H1 (cell line): ENCODE measurements at places on chromosomes 11 and 22. TPM values are rescaled to one million over a fixed set of nuclear protein-coding genes. Genes with fewer than 3 reads are reported as not detected.

- DNase-seq, result peak; percentile 89
Measured at GRCh38 chr11:59053387-59053786, 32.7 kb upstream of the GLYATL1B start.

DNA sequence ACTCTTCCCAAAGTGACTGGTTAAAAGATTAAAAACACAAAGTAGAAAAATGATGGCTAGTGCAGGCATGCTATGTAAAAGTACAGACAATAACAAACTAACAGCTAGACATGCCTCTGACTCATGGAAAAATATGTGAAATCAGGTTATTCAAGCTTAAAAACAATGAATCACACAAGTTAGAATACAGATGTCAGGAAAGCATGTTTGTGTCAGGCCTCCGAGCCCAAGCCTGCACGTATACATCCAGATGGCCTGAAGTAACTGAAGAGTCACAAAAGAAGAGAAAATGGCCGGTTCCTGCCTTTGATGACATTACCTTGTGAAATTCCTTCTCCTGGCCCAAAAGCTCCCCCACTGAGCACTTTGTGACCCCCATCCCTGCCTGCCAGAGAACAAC lies 110.1 kb downstream of the NOX4 start:
- no peak for DNase-seq

DNA sequence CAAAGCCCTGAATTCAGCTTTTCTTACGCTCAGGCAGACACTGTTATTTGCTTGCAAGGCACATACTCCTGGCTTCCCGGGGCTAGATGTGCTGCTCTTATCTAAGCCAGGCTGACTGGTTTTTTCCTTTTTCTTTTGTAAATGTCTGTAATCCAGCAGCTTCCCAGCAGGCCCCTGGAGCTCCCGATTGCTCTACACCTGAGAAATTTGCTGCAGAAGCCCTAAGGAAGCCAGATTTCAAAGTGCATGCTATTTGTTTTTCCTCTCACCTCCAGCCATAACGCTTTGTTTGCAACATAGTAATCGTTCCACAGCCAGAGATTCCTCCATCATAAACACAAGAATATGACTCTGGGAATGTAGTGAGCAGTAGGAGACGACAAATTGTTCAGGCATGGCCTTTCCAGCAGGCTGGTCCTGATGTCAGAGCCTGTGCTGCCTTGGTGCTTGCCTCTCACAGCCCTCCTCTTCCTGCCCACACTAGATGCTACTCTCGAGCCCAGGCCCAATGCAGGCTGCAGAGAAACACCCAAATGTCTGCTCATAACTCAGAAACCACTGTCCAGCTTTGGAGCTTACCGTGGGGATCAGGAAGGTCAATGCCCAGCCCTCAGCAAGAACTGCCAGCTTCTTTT lies 54.7 kb upstream of the SLC6A5 start:
- DNase-seq, result no peak

- no peak for DNase-seq
Measured at GRCh38 chr22:29697853-29698598, 21.8 kb upstream of the CABP7 start.

DNA sequence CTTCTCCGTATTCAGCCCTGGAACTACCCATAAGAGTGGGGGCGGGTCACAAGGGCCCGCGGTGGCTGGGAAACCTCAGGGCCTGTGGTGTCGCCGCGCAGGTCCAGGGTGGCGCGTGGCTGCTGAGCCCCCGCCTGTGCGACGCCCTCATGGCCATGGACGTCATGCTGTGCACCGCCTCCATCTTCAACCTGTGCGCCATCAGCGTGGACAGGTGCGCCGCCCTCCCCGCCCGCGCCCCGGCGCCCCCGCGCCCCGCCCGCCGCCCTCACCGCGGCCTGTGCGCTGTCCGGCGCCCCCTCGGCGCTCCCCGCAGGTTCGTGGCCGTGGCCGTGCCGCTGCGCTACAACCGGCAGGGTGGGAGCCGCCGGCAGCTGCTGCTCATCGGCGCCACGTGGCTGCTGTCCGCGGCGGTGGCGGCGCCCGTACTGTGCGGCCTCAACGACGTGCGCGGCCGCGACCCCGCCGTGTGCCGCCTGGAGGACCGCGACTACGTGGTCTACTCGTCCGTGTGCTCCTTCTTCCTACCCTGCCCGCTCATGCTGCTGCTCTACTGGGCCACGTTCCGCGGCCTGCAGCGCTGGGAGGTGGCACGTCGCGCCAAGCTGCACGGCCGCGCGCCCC lies 2.4 kb downstream of the DRD4 start:
- no peak for DNase-seq

Gene CBLIF
- polyA plus RNA-seq, result not detected in 2 replicates

DNA sequence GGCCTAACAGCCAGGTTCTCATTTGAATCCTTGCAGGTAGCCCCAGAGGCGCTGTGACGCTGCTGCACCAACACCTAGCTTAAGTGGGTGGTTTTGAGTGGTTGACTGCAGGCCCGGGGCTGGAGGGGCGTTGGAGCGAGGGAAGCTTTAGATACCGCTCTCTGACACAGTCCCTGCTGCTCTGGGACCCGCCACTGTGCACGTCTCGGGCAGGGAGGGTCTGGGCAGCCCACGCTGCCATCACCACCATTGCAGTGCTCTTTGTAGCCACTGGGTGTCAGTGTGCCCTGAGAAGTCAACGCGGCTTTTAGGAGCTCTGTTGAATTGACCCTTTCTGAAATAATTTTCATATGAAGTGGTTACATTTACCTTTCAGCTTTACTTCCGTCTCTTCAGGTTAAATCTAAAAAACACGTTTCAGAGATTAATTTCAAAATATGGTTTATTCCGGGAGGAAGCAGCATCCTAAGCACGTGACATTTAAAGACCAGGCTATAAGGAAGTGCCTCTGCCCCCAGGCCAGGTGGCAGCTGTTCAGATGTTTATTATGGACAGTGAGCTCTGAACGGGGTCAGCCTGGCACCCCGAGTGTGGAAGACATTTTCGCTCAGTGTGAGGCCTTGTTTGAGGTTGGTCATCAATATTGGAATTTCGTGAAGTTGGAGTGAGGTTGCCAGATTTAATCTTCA lies 30.9 kb upstream of the PARVB start:
- DNase-seq, result peak; percentile 38

DNA sequence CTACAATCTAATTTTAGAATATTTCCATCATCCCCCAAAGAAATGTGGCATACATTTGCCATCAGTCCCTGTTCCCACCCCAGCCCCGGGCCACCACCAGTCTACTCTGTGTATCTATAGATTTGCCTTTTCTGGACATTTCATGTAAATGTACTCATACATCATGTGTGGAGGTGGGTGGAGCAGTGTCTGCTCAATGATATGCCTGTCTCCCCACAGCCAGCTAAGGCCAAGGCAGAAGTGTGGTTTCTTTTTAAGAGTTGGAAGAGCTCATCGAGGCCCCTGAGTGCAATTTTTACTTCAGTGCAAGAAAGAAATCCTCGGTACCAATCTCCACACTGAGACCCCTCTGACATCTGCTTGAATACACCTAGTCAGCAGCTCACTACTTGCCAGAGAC lies 80.5 kb downstream of the TP53I11 start:
- no peak for DNase-seq

Gene OR5A1
- polyA plus RNA-seq, result 0.05 TPM in 1 of 2 replicates, not detected in the other

DNA sequence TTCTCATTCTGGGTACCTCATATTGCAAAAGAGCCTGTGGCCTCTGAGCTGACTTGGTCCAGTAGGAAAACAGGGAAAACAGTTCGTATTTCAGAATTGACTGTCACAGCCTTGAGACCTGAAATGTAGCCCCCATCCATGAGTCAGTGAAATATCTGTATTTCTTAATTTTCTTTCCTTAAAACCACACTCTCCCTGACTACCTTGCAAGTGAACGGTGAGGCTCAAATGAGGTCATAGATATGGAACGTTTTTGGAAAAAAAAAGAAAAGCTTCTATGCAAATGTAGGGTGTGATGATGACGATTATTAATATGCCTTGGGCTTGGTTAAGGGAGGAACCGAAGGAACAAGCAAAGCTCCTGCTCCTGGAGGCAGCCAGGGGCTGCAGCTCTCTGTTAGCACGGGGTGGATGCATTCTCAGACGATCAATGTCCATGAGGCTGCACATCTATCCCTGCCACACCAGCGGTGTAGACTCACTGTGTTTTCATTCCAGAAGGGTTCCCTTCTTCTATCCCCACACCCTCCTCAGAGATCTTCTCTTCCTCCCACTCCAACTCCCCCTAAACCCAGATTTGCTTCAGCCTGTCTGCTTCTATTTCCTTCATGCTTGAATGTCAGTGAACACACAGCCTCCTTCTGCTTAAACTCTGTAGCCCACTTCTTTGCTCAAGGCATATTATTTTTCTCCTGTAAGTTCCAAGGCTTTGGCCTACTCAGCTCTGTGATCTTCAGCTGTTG lies 29.2 kb upstream of the SCN3B start:
- no peak for DNase-seq

DNA sequence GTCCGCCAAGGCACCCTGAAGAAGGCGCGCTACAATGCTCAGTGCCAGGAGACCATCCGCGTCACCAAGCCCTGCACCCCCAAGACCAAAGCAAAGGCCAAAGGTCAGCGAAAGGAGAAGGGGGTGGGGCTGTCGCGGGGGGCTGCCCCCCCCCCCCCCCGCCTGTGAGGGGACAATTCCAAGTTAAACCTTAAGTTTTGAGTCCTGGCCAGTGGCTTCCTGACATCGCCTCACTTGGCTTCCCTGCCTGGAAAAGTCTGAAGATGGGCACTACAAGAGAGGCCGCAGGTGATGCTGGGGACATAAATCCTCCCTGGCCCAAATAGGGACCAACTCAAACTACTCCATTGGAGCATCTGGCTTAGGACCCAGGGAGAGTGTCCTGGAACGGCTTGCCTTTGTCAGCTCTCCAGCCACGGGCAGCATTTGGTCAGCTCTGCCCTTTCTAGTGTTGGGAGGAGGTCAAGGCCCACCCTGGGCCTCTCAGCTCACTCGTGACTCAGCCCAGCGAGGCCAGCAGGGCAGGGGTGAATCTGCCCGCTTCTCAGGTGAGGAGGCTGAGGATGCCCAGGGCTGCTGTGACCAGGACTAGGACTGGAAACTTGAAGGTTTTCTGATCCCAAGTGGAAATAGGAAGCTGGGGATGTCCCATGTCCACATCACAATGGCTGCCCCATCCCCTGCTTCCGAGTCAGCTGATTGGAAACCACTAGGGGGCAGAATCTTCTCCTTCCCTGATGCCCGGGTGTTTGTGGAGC lies 1.4 kb downstream of the MDK start:
- no peak for DNase-seq

DNA sequence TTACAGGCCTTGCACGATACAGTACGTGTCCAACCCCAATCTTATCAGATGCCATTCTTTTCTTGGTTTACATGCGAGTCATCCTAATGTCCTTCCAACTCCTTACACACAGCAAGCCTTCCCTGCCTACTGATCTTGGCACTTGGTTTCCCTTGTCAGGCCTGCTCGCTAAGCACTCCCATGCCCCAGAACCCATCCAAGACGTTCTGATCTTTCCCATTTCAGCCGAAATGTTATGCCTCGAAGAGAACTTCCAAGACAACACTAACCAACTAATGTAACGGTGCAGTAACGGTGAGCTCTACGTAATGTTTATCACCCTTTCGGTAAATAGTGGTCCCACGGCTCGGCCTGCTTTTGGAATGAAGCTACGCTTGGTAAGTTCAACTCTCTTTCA lies 521 bp downstream of the PES1 start:
- no peak for DNase-seq

DNA sequence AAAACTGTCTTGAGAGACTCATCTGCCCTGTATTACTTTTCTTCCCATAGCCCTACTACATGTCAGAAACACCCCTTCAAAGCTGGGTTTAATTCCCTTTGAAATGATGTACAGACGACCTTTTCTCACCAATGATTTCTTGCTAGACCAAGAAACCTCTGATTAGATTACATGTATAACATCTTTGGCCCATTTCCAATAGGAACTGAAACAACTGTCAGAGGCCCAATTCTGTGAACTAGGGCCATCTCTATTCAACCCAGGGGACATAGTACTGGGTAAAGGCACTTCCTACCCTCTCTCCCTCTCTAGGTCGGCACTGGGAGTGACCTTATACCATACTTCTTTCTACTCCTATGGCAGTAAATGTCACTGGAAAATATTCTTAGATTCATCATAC lies 19.4 kb downstream of the NPAT start:
- DNase-seq, result no peak

GRCh38 chr22:20229916-20230775 lies 38.0 kb downstream of the RTN4R start:
- DNase-seq, result no peak

GRCh38 chr11:16902781-16903378 lies 111.3 kb downstream of the PLEKHA7 start:
- DNase-seq, result no peak

- DNase-seq, result no peak
Measured at GRCh38 chr11:67606093-67606491, 644 bp upstream of the NDUFV1 start.

GRCh38 chr11:8201644-8202365 lies 33.0 kb upstream of the RIC3 start:
- peak; percentile 29 for DNase-seq

DNA sequence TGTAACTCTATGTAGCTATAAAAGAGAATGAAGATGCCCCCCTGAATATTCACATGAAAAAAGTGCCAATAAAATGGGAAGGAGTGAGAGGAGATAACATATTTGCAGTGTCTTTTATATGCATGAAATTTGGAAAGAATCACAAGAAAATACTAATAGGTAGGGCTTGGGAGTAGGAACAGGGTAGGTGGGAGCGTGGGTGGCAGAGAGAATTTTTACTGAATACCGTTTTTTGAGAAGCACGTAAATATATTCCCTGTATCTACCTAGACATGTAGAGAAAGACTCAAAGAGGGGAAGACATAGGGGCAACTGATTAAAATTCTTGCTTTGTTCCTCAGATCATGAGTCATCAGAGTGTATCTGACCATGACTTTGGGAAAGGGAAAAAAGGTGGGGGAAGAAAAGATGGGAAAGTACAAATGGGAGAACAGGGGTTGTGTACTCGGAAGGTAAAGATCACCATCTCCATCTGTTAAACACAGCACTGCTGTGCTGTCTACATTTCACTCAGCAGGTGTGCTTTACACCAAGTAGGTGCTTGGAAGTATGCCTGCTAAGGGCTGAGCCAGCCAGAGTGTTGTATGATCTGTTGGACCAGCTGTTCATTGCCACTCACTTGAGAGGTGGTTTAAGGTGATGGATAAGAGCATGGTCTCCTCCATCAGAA lies 16.0 kb downstream of the PRR5L start:
- no peak for DNase-seq

Gene HIC2
- 8.0 and 12.0 TPM in 2 replicates for polyA plus RNA-seq

GRCh38 chr11:75350743-75351540 lies 519 bp downstream of the ARRB1 start:
- peak; percentile 63 for DNase-seq
